Right atrium auricular region (tissue), 2 donors: ENCODE measurements at places on chromosomes 11 and 22. TPM values are rescaled to one million over a fixed set of nuclear protein-coding genes. Genes with fewer than 3 reads are reported as not detected.

- no peaks in the 10 kb centered on the region for H3K36me3 ChIP-seq
- H3K27ac ChIP-seq, result no peak overlapping the region
- H3K4me1 ChIP-seq, result peaks cover 11% of the 10 kb centered on the region
- H3K4me3 ChIP-seq, result no peak overlapping the region
- no peak for DNase-seq
- no peaks in the 10 kb centered on the region for H3K27me3 ChIP-seq
Measured at GRCh38 chr11:10641912-10642697, 51.5 kb downstream of the IRAG1 start.

DNA sequence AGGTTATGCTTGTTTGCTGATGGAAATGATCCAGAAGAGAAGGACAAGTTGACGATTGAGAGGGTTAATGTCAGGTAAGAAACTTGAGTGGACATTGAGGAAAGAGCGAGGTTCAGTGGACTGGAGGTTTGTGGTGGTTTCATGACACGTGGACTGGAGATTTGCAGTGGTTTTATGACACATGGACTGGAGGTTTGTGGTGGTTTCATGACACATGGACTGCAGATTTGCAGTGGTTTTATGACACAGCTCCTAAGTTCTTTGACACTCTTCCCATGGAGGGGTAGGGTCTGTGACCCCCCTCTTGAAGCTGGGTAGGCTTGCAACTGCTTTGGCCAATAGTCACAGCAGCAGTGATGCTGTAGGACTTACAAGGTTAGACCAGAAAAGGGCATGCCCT, 5.4 kb upstream of the MAPK8IP2 start:
- H3K27ac ChIP-seq, result no peak overlapping the region
- H3K27me3 ChIP-seq, result no peaks in the 10 kb centered on the region
- DNase-seq, result no peak
- no peak overlapping the region for H3K4me3 ChIP-seq

- H3K36me3 ChIP-seq, result no peaks in the 10 kb centered on the region
- no peaks in the 10 kb centered on the region for H3K27me3 ChIP-seq
- no peak overlapping the region for H3K27ac ChIP-seq
- H3K4me1 ChIP-seq, result no peaks in the 10 kb centered on the region
- no peak for DNase-seq
Measured at GRCh38 chr11:11758603-11759196, 83.1 kb upstream of the USP47 start.

DNA sequence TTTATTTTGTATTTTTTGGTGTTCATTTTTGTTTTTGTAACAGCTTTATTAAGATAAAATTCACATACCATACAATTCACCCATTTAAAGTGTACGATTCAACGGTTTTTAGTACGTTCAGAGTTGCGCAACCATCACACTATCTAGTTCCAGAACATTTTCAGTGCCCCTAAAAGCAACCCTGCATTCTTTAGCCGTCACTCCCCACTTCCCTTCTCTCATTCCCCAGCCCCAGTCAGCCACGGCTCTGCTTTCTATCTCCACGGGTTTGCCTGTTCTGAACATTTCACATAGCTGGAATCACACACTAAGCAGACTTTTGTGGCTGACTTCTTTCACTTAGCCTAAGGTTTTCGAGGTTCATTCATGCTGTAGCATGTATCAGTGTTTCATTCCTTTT, 9.6 kb upstream of the KCNQ1OT1 start:
- H3K27me3 ChIP-seq, result no peaks in the 10 kb centered on the region
- no peak overlapping the region for H3K4me3 ChIP-seq
- H3K27ac ChIP-seq, result no peak overlapping the region
- no peaks in the 10 kb centered on the region for H3K36me3 ChIP-seq

DNA sequence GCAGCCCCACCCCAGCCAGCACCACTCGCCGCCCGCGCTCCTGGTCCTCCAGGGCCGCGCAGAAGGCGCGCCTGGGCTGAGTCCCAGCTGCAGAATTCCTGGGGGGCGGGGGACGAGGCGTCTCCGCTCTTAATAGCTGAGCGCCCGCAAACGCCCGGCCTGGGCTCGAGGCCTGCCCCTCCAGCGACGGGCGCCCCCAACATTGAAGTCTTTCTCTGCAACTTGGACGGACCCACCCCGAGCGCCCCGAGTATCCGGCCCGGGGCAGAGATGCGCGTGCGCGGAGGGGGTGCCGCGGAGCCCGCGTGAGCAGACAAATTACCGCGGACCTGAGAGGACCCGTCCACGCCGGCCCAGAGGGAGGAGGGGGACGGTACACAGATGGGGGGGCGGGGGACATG, 6.7 kb upstream of the SYT7 start:
- no peaks in the 10 kb centered on the region for H3K36me3 ChIP-seq
- no peaks in the 10 kb centered on the region for H3K4me1 ChIP-seq
- DNase-seq, result no peak
- H3K27ac ChIP-seq, result peak overlapping the region; percentile 75

Gene OR2AG2
- not detected for total RNA-seq

Gene KRTAP5-2
- not detected for total RNA-seq

Gene IL18
- 17.0 TPM for total RNA-seq

Gene OR8D1
- not detected for total RNA-seq

DNA sequence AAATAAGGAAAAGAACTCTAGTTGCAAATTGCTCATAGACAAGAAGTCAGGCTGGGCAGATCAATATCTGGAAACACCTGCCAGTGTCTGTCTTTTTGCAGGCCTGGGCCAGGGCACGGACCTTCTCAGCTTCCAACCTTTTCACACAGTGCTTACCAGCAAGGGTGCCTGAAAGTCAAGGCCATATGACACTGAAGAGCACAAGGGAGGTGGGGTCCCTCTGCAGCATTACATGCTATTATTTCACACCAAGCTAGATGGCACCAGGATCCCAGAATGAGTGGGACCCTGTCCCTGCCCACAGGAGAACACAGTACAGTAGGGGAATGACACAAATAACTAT, 5.9 kb upstream of the PEX26 start:
- H3K27ac ChIP-seq, result no peak overlapping the region
- no peaks in the 10 kb centered on the region for H3K36me3 ChIP-seq
- H3K4me1 ChIP-seq, result peaks cover 32% of the 10 kb centered on the region
- no peaks in the 10 kb centered on the region for H3K27me3 ChIP-seq

Gene FOLR1
- not detected for total RNA-seq

DNA sequence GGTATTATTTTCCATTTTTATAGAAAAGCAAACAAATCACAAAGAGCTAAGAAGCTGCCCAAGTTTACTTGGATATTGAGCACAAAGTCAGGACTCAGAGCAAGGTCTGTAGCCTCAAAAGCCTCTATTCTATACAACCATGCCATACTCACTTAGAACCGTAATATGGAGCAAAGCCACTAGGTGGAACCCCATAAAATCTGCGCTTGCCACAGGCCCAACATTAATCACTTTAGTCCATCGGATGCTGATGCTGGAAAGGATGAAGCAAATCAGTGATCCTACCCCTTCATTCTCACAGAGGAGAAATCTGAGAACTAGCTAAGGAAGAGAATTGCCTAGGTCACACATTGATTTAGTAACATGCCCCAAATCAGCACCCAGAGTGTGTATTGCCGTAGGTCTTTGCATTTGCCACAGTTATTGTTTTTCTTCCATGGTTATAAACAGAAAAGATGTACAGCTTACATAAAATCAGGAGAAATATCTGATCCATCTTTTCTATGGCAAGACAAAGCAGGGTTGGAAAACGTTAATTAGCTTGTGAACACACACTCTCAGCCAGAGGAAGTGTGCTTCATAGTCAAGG, 56.7 kb upstream of the RAB38 start:
- H3K27ac ChIP-seq, result no peak overlapping the region
- H3K36me3 ChIP-seq, result no peaks in the 10 kb centered on the region
- no peak overlapping the region for H3K4me3 ChIP-seq
- no peaks in the 10 kb centered on the region for H3K27me3 ChIP-seq
- DNase-seq, result no peak
- H3K4me1 ChIP-seq, result no peaks in the 10 kb centered on the region

GRCh38 chr11:57868491-57868890, 106.9 kb downstream of the CTNND1 start:
- no peaks in the 10 kb centered on the region for H3K36me3 ChIP-seq
- no peaks in the 10 kb centered on the region for H3K4me1 ChIP-seq
- H3K4me3 ChIP-seq, result no peak overlapping the region
- H3K27me3 ChIP-seq, result no peaks in the 10 kb centered on the region
- no peak for DNase-seq

Gene TIGD3
- total RNA-seq, result 0.22 TPM

DNA sequence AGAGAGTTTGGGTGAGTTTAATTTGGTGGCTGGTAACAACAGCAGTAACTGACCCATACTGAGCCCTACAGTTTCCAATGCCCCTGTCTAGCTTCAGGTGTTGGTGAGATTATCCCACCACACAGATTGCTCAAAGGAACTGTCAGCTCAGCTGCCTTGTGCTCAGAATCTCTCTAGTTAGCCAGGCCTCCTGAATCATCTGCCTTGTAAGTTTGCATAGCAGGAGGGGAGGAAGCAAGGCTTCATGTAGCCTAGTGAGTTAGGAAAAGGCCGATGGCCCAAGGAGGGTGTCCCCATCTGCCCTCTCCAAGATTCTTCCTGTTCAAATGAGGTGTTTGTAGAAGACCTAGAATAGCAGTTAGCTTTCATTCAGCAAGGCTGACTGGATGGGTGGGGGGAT, 74.3 kb downstream of the MICAL2 start:
- no peaks in the 10 kb centered on the region for H3K36me3 ChIP-seq
- H3K4me1 ChIP-seq, result no peaks in the 10 kb centered on the region
- H3K27ac ChIP-seq, result peak overlapping the region; percentile 87
- no peaks in the 10 kb centered on the region for H3K27me3 ChIP-seq
- H3K4me3 ChIP-seq, result no peak overlapping the region
- DNase-seq, result no peak

GRCh38 chr22:32951076-32951806, 106.9 kb downstream of the SYN3 start:
- no peak overlapping the region for H3K4me3 ChIP-seq
- peak overlapping the region; percentile 60 for H3K27ac ChIP-seq
- no peaks in the 10 kb centered on the region for H3K27me3 ChIP-seq
- H3K36me3 ChIP-seq, result no peaks in the 10 kb centered on the region
- H3K4me1 ChIP-seq, result peaks cover 37% of the 10 kb centered on the region
- no peak for DNase-seq

Gene HBE1
- total RNA-seq, result not detected

- peaks cover 22% of the 10 kb centered on the region for H3K4me1 ChIP-seq
- no peak for DNase-seq
- H3K36me3 ChIP-seq, result no peaks in the 10 kb centered on the region
- no peak overlapping the region for H3K4me3 ChIP-seq
Measured at GRCh38 chr11:398826-399225, 4.8 kb downstream of the PKP3 start.

GRCh38 chr11:15988693-15989231, 367.6 kb downstream of the SOX6 start:
- H3K27me3 ChIP-seq, result no peaks in the 10 kb centered on the region
- no peaks in the 10 kb centered on the region for H3K36me3 ChIP-seq
- no peak for DNase-seq
- H3K4me1 ChIP-seq, result peaks cover 18% of the 10 kb centered on the region
- H3K27ac ChIP-seq, result peak overlapping the region; percentile 73

- peaks cover 61% of the 10 kb centered on the region for H3K4me1 ChIP-seq
- no peak overlapping the region for H3K4me3 ChIP-seq
- no peaks in the 10 kb centered on the region for H3K27me3 ChIP-seq
- H3K36me3 ChIP-seq, result peaks cover 33% of the 10 kb centered on the region
Measured at GRCh38 chr11:6601041-6601461, 2.4 kb downstream of the RRP8 start.

DNA sequence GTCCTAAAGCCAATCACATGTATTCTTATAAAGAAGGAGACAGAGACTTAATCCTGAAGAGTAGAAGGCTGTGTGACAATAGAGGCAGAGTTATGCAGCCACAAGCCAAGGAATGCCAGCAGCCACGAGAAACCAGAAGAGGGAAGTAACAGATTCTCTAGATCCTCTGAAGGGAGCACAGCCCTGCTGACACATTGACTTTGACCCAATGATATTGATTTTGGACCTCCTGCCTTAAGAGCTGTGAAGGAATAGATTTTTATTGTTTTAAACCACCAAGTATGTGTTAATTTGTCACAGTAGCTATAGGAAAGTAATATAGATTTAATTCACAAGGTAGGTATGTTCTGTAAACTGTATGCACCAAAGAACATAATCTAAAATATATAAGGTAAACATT, 103.6 kb downstream of the TTC17 start:
- no peak for DNase-seq
- H3K4me1 ChIP-seq, result no peaks in the 10 kb centered on the region

DNA sequence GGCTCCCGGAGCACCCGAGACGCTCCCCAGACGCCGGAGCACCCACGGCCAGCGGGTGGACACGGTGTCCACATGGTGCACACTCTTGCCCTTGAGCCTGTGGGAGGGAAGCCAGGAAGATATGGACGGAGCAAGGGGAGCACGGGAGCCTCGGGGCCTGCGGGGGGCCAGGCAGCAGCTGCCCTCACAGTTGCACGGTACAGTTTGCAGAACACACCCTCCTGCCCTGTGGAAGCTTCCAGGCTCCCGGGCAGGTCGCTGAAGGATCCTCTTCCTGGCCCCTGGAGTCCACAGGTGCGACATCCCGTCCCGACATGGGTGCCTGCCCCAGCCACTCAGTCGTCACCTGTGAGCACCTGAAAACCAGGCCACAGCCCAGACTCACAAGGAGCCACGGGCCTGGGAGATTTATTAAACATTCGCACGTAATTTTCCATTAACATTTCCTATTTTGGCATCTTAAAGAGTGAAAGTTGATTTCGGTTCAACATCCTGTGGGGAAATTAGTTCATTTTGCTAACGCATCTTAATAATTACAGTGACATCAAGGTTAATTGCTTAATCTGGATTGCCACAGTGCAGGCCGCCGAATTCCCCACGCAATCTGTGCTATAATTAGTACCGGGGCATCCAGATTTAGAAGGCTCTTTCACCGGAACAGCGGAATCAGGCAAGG, 253.3 kb downstream of the BRD1 start:
- no peaks in the 10 kb centered on the region for H3K4me1 ChIP-seq
- no peaks in the 10 kb centered on the region for H3K27me3 ChIP-seq
- no peak for DNase-seq
- H3K27ac ChIP-seq, result no peak overlapping the region
- H3K4me3 ChIP-seq, result no peak overlapping the region
- H3K36me3 ChIP-seq, result no peaks in the 10 kb centered on the region

- peaks cover 30% of the 10 kb centered on the region for H3K36me3 ChIP-seq
- no peak overlapping the region for H3K4me3 ChIP-seq
- H3K27me3 ChIP-seq, result no peaks in the 10 kb centered on the region
- H3K27ac ChIP-seq, result no peak overlapping the region
Measured at GRCh38 chr22:19214078-19214473, 35.5 kb upstream of the SLC25A1 start.

- no peak overlapping the region for H3K4me3 ChIP-seq
- DNase-seq, result no peak
- no peak overlapping the region for H3K27ac ChIP-seq
- no peaks in the 10 kb centered on the region for H3K36me3 ChIP-seq
- no peaks in the 10 kb centered on the region for H3K4me1 ChIP-seq
Measured at GRCh38 chr22:32037236-32037635, 5.8 kb upstream of the SLC5A1 start.

Gene CLCF1
- total RNA-seq, result 2.7 TPM
